Stimulated activated CD4-positive, alpha-beta T cell treated with anti-CD3 and anti-CD28 coated beads, Interleukin-12 subunit alpha, Interleukin-12 subunit beta, amount 100 ng/mL, for 48 hours (primary cell): ENCODE measurements at places on chromosomes 13 and 19.
A peak's percentile ranks its signal among the peaks of the same experiment; 100 is the strongest.

GRCh38 chr13:24232474-24232873 is 72.0 kb downstream of the SPATA13 start:
- DNase-seq = no peak

- DNase-seq = peak; percentile 82
Observed at GRCh38 chr19:51570962-51571575, at the start of gene ZNF175. Gene ZNF175, plus strand, starts transcription at chr19:51571283. Its CDS starts 2,047 bp downstream, at chr19:51573330.

GRCh38 chr19:15563325-15563794 is 51.7 kb upstream of the CYP4F8 start:
- DNase-seq = no peak

- DNase-seq = no peak
Observed at GRCh38 chr19:5070930-5071329, 102.0 kb downstream of the KDM4B start.

DNA sequence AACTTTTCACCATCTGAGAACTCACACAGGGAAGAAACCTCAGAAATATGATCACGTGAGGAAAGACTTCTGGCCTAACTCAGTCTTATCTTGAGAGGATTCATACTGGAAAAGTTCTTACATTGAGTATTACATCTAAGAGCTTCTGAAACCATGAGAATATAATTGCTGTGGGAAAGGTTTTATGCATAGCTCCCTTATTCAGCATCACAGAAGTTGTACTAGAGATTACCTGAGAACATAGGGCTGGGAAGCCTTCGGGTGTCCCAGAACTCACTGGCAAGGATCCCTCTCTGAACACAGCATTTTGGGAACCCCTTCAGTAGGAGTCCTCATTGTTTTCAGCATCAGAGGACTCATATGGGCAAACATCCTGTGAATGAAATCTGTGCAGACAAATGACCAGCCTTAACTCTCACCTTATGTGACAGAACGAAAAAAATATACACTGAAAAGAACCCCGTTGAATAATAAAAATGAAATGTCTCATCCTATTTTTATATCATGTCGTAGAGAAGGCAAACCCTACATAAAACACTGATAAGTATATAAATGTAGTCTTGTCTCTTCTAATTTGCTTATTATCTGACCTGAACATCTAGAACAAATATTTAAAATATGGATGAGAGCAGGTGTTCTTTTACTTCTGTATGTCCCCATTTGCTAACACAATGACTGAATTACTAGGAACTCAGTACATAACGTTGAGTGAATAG is 14.2 kb downstream of the ZNF274 start:
- DNase-seq = no peak

- DNase-seq = no peak
Observed at GRCh38 chr19:28834996-28835395, 378.0 kb downstream of the UQCRFS1 start.

DNA sequence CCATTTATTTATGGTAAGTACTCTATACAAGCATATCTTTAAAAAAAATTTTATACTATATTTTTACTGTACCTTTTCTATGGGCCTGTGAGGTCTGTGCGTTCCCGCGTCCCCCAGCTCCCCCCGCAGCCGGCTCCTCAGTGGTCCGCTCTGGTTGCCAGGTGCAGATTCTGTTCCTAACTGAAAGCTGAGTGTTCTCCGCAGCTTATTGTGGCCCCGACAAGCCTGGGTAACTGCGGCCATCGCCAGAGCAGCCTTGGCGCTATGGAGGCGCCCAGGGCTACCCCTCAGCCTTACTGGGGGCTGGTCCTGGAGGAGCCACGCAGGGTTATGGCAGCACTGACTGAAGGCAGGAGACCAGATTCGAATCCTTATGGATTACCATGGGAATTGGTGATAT is 896.8 kb downstream of the PCDH17 start:
- DNase-seq = no peak

GRCh38 chr13:35475960-35476943 is at the start of gene MAB21L1:
Gene MAB21L1, minus strand, starts transcription at chr13:35476689. Its CDS starts 551 bp downstream, at chr13:35476138.
- no peak for DNase-seq

DNA sequence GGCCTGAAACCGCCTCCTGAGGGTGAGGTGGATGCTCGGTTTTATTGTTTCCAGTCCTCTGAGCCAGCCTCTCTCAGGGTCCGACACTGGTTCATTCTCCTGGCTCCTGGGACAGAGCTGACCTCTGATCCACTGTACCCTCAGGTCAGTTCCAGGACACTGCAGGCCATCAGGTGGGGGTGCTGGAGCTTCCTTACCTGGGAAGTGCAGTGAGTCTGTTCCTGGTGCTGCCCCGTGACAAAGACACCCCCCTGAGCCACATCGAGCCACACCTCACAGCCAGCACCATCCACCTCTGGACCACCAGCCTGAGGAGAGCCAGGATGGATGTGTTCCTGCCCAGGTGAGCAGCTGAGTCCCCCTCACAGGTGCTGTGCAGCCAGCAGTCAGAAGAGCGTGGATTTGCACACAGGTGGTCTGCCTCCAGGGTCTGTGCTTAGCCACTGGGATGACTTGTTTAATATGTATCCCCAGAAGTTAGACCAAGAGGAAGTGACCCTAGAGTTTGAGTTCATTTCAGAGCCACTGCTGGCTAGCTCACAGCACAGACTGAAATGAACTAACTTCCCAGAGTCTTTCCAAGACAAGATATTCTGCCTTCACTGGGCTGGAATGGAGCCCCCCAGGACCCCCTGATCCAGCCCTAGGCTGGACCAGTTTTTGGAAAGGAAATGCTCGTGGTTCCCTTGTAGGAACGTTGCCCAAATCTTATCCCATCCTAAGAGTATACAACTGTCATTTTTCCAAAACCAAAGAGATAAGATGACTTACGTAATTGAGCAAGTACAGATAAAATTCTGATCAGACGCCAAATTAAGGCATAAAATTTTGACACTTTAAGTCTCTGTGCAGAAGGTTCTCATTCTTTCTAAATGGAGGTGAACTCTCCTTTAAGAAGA is 8.8 kb downstream of the SERPINE3 start:
- no peak for DNase-seq

GRCh38 chr19:57655443-57655842 is 13.3 kb upstream of the ZSCAN4 start:
- DNase-seq = no peak

GRCh38 chr13:101178406-101178805 is 237.9 kb downstream of the NALCN start:
- no peak for DNase-seq

- DNase-seq = no peak
Observed at GRCh38 chr13:62906469-62906868, 1490.8 kb upstream of the PCDH20 start.
